ENCODE measurements at places on chromosomes 2 and 18. TPM values are rescaled to one million over a fixed set of nuclear protein-coding genes. Genes with fewer than 3 reads are reported as not detected.

DNA sequence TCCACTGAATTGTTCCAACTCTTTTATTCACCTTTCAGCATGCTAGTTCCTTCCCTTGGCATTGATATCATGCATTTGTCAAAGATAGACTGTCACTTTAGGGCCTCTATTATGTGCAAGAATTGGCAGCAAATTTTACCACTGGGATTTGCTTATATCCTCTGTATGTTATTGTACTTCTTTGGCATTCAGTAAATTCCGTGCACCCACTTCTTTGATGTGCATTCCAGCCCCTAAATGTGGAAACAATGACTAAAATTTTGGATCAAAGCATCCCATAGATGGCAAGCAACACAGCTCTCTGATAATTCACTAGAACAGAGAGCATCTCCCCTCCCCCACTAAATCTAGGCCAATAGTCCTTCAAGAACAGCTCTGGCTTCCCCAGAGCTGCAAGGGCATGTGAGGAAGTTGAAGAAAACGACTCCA, 399.0 kb upstream of the HNRNPA3 start:
- no peaks in the 10 kb centered on the region for H3K36me3 ChIP-seq
- no peak overlapping the region for H3K4me3 ChIP-seq
- no peaks in the 10 kb centered on the region for H3K27me3 ChIP-seq
- no peak overlapping the region for H3K27ac ChIP-seq
- DNase-seq = no peak

DNA sequence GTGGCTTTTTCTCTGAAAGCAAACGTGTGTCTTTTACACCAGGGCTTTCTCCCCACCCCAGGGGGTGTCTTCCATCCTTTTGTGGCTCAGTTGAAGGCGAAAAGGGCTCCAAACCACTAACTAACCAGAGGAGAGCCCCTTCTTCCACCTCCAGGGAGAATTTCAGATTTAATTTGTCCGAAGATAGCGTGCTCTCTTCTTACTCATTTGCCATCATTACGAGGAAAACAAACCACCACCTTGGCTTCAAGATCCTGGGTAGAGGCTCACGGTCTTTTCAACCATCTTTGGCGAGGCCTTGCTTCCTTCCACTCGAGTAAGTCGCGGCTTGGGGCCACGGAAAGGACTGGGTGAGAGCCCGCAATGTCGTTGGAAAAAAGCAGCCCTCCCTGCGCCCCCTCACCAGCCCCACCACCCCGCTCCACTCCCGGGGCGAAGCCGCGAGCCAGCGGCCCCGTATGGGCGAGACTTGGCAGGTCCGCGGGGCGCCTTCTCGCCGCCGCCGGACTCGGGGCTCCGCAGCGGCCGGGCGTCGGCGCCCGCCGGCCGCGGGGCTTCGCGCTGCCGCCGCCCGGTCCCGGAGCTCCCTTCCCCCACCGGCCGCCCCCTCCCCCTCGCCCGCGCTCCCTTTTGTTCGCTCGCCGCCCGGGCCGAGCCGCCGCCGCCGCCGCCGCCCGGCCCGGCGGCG, 1.7 kb upstream of the ZNF532 start:
- no peaks in the 10 kb centered on the region for H3K27me3 ChIP-seq
- peak overlapping the region; percentile 67 for H3K4me3 ChIP-seq
- no peaks in the 10 kb centered on the region for H3K36me3 ChIP-seq

- no peaks in the 10 kb centered on the region for H3K27me3 ChIP-seq
- H3K36me3 ChIP-seq = no peaks in the 10 kb centered on the region
- H3K4me3 ChIP-seq = no peak overlapping the region
- H3K4me1 ChIP-seq = peaks cover 3% of the 10 kb centered on the region
- H3K27ac ChIP-seq = no peak overlapping the region
- no peak for DNase-seq
These were observed 47.8 kb upstream of the CAVIN2 start for GRCh38 chr2:191894681-191895147.

DNA sequence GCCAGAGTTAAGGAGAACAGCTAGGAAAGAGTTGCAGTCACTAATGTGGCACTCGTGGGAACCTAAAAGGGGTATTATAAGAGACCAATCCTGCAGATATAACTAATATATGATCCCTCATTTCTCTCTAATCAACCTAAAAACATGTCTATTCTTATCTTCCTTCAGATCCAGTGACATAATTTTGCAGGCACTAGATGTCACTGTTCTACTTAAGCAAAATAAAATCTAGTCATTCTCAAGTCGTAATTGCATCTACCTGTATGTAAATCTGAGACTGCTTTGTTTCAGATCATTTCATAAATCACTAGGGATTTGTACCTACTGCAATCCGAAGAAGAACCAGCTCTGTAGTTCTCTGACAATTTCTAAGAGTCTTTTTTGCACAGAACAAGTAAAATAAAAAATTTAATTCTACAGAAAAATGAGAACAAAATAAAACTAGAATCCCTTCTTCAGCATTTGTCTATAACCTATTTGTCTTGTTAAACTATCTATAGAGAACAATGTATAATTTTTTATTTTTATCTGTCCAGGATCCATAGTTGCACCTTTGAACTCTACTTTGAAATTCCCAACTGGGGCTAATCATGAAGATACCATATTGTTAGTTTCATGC, 56.5 kb upstream of the ERBB4 start:
- no peak overlapping the region for H3K27ac ChIP-seq
- no peak for DNase-seq
- no peaks in the 10 kb centered on the region for H3K4me1 ChIP-seq
- no peaks in the 10 kb centered on the region for H3K36me3 ChIP-seq
- H3K27me3 ChIP-seq = no peaks in the 10 kb centered on the region

DNA sequence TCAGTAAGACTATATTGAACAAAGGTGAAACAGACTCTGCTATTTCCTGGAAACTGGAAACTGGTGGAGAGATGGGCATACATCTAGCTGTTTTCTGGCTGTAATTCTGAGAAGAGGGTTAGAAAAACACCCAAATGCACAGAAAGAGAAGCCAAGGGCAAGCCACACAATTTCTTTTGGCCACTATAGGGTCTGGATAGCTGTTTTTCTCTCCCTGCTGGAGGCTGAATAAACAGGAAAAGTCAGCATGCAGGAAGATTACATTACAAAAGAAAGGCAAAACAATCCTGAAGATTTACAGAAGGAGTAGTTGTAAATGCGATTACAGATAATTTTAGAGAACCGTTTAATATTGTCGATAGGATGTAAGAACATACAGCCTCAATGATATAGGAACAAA, 186.2 kb upstream of the REG3G start:
- H3K27me3 ChIP-seq = no peaks in the 10 kb centered on the region
- no peak overlapping the region for H3K4me3 ChIP-seq
- DNase-seq = no peak
- H3K36me3 ChIP-seq = no peaks in the 10 kb centered on the region
- H3K4me1 ChIP-seq = no peaks in the 10 kb centered on the region
- no peak overlapping the region for H3K27ac ChIP-seq

DNA sequence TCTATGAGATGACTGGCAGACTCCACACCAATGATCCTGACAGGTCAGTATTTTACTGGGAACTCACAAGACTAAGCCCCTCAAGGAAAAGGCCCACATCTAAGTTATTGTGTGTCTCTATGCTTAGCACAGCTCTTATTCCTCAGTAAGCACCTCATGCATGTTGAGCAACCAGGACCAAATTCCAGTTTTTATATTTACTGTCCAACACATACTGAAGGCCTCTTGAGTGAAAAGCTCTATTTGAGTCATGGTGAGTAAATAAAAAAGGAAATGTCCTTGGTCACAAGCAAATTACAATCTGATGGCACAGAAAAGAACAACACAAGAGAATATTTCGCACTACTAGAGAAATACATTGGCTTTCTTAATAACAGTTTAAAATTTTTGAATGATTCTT, 87.9 kb upstream of the ETAA1 start:
- H3K27ac ChIP-seq = no peak overlapping the region
- DNase-seq = no peak
- H3K4me1 ChIP-seq = peaks cover 8% of the 10 kb centered on the region
- no peak overlapping the region for H3K4me3 ChIP-seq

GRCh38 chr2:1802469-1803216, 58.3 kb upstream of the PXDN start:
- no peak for DNase-seq
- H3K36me3 ChIP-seq = no peaks in the 10 kb centered on the region
- H3K27ac ChIP-seq = no peak overlapping the region
- H3K27me3 ChIP-seq = no peaks in the 10 kb centered on the region

GRCh38 chr2:171627412-171627811, 59.9 kb upstream of the DYNC1I2 start:
- H3K4me3 ChIP-seq = no peak overlapping the region
- no peak for DNase-seq
- no peaks in the 10 kb centered on the region for H3K4me1 ChIP-seq
- no peak overlapping the region for H3K27ac ChIP-seq

DNA sequence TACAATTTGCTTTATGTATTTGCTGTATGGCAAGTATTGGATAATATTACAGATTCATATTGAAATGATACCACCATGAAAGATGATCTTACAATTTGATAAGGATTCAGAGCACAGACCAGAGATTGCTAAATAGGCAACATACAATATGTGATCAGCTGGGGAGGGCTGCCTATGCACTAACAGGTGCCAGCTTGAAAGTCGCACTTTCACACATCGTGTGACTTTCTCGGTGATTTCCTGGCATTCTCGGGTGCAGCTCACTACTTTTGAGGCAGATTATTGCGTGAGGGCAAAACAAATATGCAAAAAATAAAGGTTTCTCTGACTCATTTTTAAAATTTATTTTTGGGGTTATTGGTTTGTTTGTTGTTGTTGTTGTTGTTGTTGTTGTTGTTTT, 36.0 kb downstream of the RBMS1 start:
- peaks cover 27% of the 10 kb centered on the region for H3K4me1 ChIP-seq
- no peak for DNase-seq
- H3K36me3 ChIP-seq = no peaks in the 10 kb centered on the region
- no peak overlapping the region for H3K4me3 ChIP-seq
- no peaks in the 10 kb centered on the region for H3K27me3 ChIP-seq

DNA sequence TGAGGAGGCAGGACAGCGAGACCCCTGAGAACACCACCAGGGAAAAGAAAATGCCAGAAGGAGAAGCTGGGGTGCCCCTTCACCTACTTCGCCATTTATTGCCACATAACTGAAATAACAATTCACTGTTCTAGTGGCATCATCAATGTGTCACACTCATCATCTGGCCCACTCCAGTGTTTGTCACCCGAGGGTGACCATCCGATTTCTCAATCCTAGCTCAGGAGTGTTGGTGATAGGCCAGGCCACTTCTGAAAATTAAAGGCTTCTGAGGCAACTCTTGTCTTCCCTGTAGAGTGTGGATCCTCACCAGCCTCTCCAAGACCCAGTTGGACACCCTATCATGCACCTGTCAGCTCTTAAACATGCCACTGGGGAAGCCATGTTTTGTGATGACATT, 62.9 kb upstream of the BZW1 start:
- H3K4me1 ChIP-seq = peaks cover 31% of the 10 kb centered on the region
- DNase-seq = no peak
- no peaks in the 10 kb centered on the region for H3K27me3 ChIP-seq
- H3K4me3 ChIP-seq = no peak overlapping the region

GRCh38 chr2:29013057-29013780, 32.1 kb downstream of the TOGARAM2 start:
- H3K27ac ChIP-seq = no peak overlapping the region
- H3K4me1 ChIP-seq = peaks cover 19% of the 10 kb centered on the region
- no peak overlapping the region for H3K4me3 ChIP-seq
- no peak for DNase-seq

DNA sequence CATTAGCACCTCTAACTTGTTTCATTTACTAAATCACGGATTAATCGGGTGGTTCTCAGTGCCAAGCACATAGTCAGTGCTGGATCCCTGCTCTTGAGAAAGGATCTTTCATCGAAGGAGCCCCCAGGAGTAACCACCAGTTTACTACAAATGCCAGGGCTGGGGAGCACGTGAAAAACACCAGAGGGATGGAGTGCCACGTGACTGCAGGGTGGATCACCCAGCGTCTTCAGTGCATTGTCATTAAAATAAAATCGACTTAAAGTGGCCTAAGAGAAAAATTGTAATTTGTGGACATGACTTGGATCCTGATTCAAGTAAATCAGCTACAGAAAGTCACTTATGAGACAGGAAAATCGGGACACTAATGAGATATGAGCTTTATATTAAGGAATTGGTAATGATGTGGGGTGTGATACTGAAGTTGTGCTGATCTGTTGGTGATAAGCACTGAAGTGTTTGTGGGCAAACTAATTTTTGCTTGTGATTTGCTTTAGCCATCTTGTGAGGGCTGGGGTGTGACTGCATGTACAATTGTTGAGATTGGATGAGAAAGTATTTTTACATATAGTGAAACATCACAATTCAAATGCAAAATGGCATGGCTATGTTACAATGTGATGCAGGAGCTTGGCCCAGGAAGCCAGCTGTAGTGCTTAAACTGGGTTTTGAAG, 63.8 kb downstream of the NCK2 start:
- no peaks in the 10 kb centered on the region for H3K27me3 ChIP-seq
- H3K27ac ChIP-seq = no peak overlapping the region
- no peak overlapping the region for H3K4me3 ChIP-seq
- H3K36me3 ChIP-seq = no peaks in the 10 kb centered on the region

DNA sequence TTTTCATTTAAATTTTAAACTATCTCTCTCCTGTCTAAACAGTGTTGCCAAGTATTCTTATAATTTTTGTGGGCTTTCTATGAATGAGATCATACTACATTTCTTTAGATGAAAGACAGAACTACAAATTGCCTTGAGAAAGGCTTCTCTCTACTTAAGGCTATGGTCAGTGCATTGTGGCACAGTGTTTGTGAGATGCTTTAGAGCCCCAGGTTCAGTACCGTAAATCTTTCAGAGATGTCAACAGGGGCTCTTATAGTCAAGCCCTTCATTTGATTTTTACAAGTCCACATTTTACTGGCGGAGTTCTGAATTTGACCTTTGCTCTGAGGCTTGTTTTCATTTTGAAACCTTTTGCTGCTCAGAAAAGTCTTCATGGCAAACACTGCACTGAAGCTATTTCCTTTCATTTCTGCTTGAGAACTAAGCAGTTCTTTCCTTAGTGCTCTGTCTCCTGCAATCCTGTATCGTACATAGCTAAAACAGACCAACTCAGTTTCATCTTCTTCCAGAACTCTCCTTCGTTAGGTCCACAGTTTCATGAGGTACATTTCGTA, 175.2 kb downstream of the NYAP2 start:
- H3K27ac ChIP-seq = no peak overlapping the region
- H3K4me3 ChIP-seq = no peak overlapping the region
- H3K4me1 ChIP-seq = no peaks in the 10 kb centered on the region
- no peak for DNase-seq
- no peaks in the 10 kb centered on the region for H3K27me3 ChIP-seq

- peak overlapping the region; percentile 54 for H3K4me3 ChIP-seq
- peak; percentile 49 for DNase-seq
- H3K27me3 ChIP-seq = no peaks in the 10 kb centered on the region
- peaks cover 72% of the 10 kb centered on the region for H3K4me1 ChIP-seq
These were observed 9.9 kb downstream of the TMBIM1 start for GRCh38 chr2:218282173-218282991.

DNA sequence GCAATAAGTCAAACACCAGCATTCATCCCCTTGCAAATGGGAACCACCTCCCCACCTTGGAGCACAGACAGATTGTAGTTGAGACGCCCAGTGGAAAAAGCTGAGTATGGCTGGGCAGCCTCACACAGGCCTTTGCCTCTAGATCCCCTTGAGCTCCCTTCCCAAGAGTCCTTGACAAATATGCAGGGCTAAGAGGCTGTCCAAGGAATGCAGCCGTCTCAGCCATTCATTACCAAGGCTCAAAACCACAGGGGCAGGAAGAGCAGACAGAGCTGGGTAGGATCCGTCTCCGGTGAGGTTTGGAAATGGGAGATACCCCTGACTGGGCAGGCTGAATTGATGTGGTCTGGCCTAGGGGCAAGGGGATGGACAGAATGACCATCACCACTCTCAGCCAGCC, 557.1 kb downstream of the TNS1 start:
- no peak overlapping the region for H3K4me3 ChIP-seq
- no peaks in the 10 kb centered on the region for H3K36me3 ChIP-seq
- DNase-seq = no peak
- peaks cover 1% of the 10 kb centered on the region for H3K4me1 ChIP-seq
- peak overlapping the region; percentile 12 for H3K27ac ChIP-seq

Gene ECEL1
- total RNA-seq = 1.6 TPM

Gene DYSF
- total RNA-seq = 13.0 TPM

Gene MRPS9
- total RNA-seq = 18.0 TPM

Gene EPB41L3
- total RNA-seq = 37.4 TPM
